ENCODE measurements at places on chromosomes 1 and 21.

DNA sequence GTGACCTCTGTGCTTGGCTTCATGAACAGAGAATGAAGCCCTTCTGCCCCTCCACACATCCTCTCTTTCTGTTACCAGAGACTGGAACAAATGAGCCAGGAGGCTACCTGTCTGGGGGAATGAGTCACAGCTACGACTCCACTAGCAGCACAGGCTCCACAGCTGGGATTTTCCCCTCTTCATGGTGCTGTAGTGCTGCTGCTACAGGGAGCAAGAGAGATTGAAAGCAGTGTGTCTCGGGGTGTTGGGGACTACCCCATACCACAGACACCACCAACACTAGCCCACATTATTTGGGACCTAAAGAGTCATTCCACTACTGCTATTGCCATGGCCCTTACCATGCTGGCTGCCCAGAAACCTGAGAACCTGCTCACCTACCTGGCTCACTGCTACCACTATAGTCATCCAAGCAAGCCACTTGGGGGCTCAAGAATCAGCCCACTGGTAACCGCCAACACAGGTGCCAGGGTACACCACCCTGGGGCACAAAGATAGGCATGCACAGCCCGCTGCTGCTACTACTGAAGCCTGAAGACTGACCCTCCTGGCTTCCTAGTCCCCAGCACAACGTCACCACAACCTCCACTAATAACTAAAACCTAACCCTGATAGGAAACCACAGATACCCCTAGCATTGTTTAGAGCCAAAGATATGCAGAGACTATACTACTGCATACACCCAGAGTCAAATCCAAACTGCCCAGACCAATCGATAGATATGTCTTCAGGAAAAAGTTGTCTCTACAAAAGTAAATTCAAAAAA lies 17.7 kb downstream of the CD1E start:
- DNase-seq = no peak

GRCh38 chr1:96971439-96971838 lies 249.9 kb downstream of the PTBP2 start:
- DNase-seq = no peak

DNA sequence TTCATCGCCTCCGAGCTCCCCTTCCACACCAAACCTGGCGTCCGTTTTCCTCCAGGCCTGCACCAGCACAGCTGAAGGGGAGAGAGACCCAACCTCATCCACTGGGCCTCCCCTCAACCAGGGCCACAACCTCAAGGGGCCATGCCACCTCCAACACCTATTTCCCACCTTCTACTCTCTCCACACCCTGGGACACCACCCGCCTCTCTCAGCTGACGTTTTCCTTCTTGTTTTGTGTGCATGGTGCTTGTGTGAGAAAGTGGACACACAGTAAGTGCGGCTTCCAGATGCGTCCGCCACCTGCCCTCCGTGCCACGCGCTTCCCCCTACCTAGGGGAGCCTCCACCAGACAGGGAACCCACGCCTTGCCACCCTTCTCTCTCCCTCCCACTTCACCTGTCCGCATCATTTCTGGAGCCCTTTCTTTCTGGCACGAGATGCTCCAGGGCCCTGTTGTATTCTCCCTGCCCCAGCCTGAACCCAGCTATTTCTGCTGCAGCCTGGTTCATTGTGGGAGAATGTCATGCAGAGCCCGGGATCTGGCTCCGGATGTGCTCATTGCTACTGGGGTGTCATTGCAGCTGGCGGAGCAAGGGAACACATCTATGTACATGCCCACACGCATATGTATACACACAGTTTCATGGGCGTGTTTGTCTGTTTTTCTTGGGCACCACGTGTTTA lies 1.3 kb upstream of the GNB1 start:
- DNase-seq = no peak

GRCh38 chr1:173122958-173123852 lies 72.5 kb upstream of the TNFSF18 start:
- peak; percentile 56 for DNase-seq

DNA sequence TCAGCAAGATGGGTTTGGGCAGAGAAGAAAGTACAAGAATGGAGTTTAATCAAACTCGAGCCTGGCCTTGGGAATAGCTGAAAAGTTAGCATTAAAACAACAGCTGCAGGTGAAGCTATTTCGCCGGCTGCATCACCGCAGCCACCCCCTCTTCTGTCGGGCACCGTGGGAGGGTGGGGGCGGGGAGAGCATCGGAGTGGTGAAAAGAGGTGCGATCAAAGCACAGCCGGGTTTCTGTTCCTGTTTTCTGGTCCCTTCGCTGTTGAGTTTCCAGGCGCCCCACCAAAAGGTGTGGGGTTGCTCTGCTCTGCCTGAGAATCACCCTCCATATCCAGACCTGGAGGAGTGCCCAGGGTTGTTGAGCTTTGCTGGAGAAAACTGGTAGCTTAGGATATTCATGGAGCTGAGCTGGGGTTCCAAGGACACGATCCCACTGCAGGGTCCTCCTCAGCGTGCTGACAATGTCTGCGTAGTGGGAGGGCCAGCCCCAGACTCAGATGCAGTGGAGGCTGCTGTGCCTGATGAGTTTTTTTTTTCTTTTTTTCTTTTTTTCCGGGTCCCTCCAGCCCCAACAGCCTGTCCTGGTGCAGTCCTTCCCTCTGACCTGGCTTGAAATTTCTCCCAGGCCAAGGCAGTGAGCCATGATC lies 127.5 kb upstream of the C1orf174 start:
- no peak for DNase-seq

- DNase-seq = no peak
Observed at GRCh38 chr1:209063767-209064659, 519.5 kb upstream of the CAMK1G start.

All from Kasumi-1 (cell line).